ENCODE measurements at places on chromosomes 5 and 9.

- DNase-seq: peak; percentile 72
Measured at GRCh38 chr9:133370685-133371084, 5.2 kb downstream of the SURF4 start.

- DNase-seq: no peak
Measured at GRCh38 chr9:97179616-97180015, 127.8 kb upstream of the CCDC180 start.

GRCh38 chr5:84696651-84697050 lies 312.0 kb upstream of the EDIL3 start:
- DNase-seq: no peak

GRCh38 chr9:14089051-14089803 lies 224.7 kb downstream of the NFIB start:
- DNase-seq: no peak

DNA sequence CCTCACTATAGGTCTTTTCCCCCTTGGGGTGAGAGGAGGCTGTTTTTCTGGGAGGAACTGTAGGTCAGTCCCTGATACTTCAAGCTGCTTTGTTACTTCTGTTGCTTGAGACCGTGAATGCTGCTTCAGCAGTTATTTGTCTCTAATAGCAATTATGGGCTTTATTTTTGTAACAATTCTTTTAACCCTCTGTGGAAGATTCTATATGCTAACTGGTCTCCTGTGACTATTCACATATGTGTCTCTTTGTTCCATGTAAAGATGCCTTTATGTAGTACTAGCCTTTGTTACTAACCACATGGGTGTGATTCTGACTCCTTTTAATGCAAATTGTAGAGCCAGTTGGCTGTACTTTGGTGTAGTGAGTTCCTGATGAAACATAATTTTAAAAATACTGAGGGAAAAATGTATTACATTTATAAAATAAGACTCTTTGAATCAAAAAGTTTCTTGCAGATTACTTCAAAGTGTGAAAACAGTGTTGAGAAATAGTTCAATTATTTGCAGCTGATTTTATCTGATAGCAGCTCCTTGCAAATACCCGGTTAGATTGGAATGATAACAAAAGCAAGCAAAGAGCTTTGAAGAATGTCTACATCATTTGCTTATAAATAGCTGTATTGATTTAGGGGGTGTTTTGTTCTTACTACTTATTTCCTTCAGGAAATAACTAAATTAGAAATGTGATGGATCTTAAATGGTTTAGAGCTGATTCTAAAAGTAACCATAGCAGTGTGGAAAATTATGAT lies 46.6 kb downstream of the ANGPTL2 start:
- DNase-seq: no peak

DNA sequence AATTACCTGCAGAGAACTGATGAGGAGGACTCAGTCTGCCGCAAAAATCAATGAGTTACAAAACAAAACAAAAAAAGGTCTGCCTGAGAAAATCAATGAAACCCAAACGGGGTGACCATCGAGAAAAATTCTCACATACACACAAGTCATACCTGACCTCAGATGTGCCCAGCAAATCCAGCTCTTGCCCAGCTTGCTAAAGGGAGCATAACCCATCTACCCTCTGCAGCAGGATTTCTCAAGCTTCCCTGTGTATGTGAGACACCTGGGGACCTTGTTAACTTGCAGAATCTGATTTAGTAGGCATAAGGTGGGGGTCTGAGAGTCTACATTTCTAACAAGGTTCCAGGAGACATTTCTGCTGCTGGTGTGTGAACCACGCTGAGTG lies 126.3 kb downstream of the TLE1 start:
- no peak for DNase-seq

Data from activated CD4-positive, alpha-beta T cell treated with anti-CD3 and anti-CD28 coated beads, Interleukin-2, Interleukin-6, amounts not matched to agents 100 ng/mL and 50 ng/mL, durations not matched to agents 16 hours and 8 hours (primary cell).